ENCODE measurements at places on chromosomes 5 and 9. TPM values are rescaled to one million over a fixed set of nuclear protein-coding genes. Genes with fewer than 3 reads are reported as not detected.
A peak's percentile ranks its signal among the peaks of the same experiment; 100 is the strongest.

Gene PPP1R26
- total RNA-seq, result 11.0 TPM

Gene ANKRD34B
- total RNA-seq, result not detected

Gene SVEP1
- not detected for total RNA-seq

Gene GOLGA2
- total RNA-seq, result 76.2 TPM

Gene FBXO4
- 12.5 TPM for total RNA-seq

Gene RASEF
- 0.16 TPM for total RNA-seq

- peak; percentile 65 for DNase-seq
Observed at GRCh38 chr5:107672211-107673038, 1.7 kb upstream of the EFNA5 start.

- DNase-seq, result peak; percentile 52
Observed at GRCh38 chr5:52837068-52837467, 49.4 kb downstream of the ITGA1 start.

GRCh38 chr5:153404747-153405146 is 85.7 kb upstream of the GRIA1 start:
- DNase-seq, result no peak

GRCh38 chr5:54108136-54108535 is 202.2 kb downstream of the ARL15 start:
- no peak for DNase-seq

GRCh38 chr5:79850316-79850822 is 140.7 kb downstream of the MTX3 start:
- no peak for DNase-seq

GRCh38 chr9:91445135-91445534 is 21.5 kb upstream of the NFIL3 start:
- no peak for DNase-seq

Measured in SJSA1 (cell line).